ENCODE measurements at places on chromosomes 5 and 9. TPM values are rescaled to one million over a fixed set of nuclear protein-coding genes. Genes with fewer than 3 reads are reported as not detected.

DAP gene
- polyA plus RNA-seq, result 116 TPM

CCDC171 gene
- polyA plus RNA-seq, result 5.0 TPM

SLCO6A1 gene
- polyA plus RNA-seq, result not detected

HAPLN1 gene
- 6.5 TPM for polyA plus RNA-seq

SMIM33 gene
- 0.08 TPM for polyA plus RNA-seq

GMCL2 gene
- polyA plus RNA-seq, result not detected

LCN10 gene
- 2.1 TPM for polyA plus RNA-seq

NUTM2G gene
- polyA plus RNA-seq, result 0.49 TPM

TGFBI gene
- polyA plus RNA-seq, result 321 TPM

TDRD7 gene
- polyA plus RNA-seq, result 7.6 TPM

LCN9 gene
- not detected for polyA plus RNA-seq

SPINK13 gene
- polyA plus RNA-seq, result 0.23 TPM

PAPPA gene
- 1.6 TPM for polyA plus RNA-seq

PPP2R2B gene
- 9.7 TPM for polyA plus RNA-seq

PCDHA4 gene
- 0.37 TPM for polyA plus RNA-seq

TMEM215 gene
- 4.4 TPM for polyA plus RNA-seq

BAAT gene
- polyA plus RNA-seq, result 0.13 TPM

PCDHGB2 gene
- polyA plus RNA-seq, result 3.6 TPM

CCDC112 gene
- 5.8 TPM for polyA plus RNA-seq

EIF4EBP3 gene
- 11.3 TPM for polyA plus RNA-seq

DHFR gene
- 41.3 TPM for polyA plus RNA-seq

PCDHB5 gene
- 10.5 TPM for polyA plus RNA-seq

CAPSL gene
- polyA plus RNA-seq, result 7.4 TPM

LCP2 gene
- polyA plus RNA-seq, result 3.6 TPM

HBEGF gene
- 10.1 TPM for polyA plus RNA-seq

PCSK1 gene
- 0.26 TPM for polyA plus RNA-seq

SAXO1 gene
- polyA plus RNA-seq, result 0.12 TPM

STARD4 gene
- polyA plus RNA-seq, result 22.8 TPM

DMRT3 gene
- 1.5 TPM for polyA plus RNA-seq

ARID3C gene
- polyA plus RNA-seq, result 0.11 TPM

LHX3 gene
- not detected for polyA plus RNA-seq

VCAN gene
- 331 TPM for polyA plus RNA-seq

LEAP2 gene
- polyA plus RNA-seq, result 8.6 TPM

EDIL3 gene
- polyA plus RNA-seq, result 47.9 TPM

UBAP1 gene
- polyA plus RNA-seq, result 48.9 TPM
